ENCODE measurements at places on chromosomes 13 and 19.

GRCh38 chr13:23007426-23007825 lies 173.4 kb upstream of the SGCG start:
- no peak for DNase-seq

DNA sequence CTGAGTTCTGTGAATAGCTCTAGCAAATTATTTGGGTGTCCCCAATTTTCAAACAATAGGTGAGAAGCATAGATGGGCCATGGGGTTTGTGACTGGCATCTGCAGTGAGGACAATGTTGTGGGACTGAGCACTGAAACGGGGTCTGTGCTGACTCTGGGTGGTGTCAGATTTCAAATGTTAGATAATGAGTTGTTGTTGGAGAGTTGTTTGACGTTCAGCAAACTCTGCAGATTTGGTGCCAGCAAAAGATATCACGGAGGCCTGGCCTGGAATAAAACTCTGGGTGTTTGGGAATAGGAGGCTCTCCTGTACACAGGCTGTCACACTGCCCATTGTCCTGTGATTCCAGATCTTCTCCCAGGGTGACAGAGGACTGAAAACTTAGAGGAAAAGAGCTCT lies 2.9 kb downstream of the ZNF90 start:
- DNase-seq = no peak

DNA sequence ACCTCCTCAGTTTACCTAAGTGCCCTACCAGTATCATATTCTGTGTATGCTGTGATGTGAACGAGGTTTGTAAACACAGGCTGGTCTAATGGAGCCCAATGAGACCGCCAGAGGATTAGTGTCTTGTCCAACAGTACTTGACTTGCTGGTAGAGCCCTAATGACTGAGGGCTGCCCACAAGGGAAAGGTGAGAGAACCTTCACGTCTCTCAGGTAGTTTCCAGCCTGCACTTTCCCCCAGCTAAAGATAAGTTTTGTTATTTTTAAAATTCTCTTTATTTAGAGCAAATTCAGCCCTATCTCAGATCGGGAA lies 498 bp upstream of the RBM26 start:
- DNase-seq = no peak

- no peak for DNase-seq
Measured at GRCh38 chr19:55115446-55116065, 1.9 kb downstream of the PPP1R12C start.

DNA sequence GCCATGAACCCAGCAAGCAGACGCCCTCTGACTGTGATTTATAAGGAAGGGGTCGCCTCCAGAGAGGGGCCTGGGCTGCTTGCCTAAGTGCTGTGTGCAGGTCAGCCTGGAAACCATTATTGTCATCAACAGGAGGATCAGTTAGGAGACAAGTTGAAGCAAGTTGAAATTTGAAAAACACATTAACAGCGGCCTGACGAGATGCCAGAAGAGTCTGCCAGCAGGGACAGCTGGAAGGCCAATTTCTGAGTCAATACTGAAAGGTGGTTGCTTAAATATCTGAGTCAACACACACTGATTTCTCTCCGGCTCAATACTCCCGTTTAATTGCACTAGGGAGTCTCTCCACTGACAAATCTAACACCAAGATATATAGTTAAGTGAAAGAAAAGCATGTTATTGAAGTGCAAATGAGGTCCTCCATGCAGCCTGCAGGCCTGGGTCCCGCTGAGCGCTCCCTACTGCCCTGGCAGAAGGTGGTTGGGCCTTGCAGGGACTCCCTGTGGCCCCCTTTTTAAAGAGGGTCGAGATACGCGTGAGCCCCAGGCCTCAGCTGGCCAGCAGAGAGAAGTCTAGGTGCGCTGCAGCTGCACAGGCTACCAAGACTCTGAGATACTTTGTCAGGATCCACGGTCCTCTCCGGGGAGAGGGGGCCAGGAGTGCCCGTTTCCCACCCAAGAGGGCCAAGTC lies 91.1 kb downstream of the RNASEH2B start:
- no peak for DNase-seq

DNA sequence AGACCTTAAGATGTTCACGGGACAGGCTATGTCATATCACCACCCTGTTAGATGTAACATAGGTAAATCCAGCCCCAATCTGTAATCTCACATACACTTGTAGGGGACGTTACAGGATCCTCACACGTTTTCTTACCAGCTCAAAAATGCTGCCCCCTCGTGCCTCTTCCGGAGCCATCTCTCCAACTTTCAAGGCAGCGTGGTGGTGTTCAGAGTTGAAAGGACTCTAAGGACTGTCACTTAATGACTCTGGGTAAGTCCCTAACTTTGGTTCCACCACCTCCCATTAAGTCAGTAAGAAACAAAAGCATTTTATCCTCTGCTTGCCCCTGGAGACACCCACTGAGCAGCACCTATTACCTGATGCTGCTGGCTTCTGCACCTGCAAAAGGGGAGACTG lies 4.4 kb downstream of the MED26 start:
- no peak for DNase-seq

DNA sequence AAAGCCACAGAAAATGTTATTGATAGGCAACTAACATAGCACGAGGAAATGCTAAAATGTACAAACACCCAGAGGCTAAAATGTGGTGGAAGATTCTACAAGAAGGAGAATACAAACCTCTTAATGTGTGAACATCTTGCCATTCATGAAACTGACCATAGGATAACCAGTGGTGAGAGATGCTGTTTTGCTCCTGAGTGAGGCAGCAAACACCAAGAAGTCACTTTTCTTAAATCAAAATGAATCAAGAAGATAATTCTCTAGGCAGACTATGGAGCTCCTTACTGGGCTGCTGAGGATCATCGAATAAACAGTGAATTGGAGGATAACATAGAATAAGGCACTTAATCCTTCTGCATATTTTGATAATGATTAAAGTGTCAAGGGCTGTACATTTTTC lies 375.4 kb upstream of the SLITRK6 start:
- DNase-seq = no peak
